Urothelium cell line (cell line): ENCODE measurements at places on chromosomes 12 and 14.

DNA sequence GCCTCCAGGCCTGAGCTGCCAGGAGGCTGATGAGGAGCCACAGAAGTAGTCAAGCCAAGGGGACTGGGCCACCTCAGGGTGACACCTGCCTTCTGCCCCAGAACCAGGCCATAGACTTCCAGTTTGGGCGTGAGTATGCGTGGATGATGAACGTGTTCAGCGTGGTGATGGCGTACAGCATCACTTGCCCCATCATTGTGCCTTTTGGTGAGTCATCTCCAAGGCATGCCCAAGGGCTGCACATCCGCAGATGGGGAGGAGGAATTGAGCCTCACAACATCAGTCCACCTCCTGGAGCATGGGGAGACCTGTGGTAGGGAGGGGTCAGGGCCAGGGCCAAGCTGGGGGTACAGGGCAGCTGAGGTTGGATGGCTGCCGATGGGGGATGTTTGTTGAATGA lies 22.3 kb downstream of the NGB start:
- peak; percentile 75 for DNase-seq

GRCh38 chr12:2613326-2614073 lies 181.3 kb upstream of the FKBP4 start:
- DNase-seq, result peak; percentile 85

DNA sequence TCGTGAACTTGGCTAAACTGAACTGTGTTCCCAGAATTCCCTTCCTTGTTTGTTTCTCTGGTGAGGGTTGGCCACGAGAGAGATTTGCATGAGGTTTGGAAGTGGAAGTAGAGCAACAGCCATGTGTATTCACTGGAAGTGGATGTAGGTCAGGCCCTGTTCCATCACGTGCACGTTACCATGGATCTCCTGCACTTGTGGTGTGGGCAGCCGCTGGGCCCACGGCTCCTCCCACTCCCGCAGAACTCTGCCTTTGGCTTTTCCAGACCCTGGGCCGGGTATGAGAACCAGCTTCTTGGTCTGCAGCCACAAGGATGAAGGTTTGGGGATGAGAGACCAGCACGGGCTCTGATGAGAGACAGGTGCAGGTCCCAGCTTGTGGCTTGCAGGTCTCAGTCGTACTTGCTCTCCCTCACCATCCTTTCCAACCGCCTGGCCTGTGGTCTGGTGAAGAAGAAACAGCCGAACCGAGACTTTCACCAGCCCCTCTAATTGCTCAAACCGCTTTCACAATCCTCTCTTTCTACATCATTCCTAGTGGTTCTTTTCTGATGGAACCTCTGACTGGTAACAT lies 94.9 kb downstream of the DUSP16 start:
- DNase-seq, result no peak

GRCh38 chr14:30443368-30444007 lies 115.5 kb upstream of the G2E3 start:
- no peak for DNase-seq

GRCh38 chr12:3554371-3555115 lies 63.5 kb downstream of the PRMT8 start:
- peak; percentile 29 for DNase-seq

- DNase-seq, result no peak
Observed at GRCh38 chr14:36944307-36945010, 227.9 kb downstream of the SLC25A21 start.

GRCh38 chr12:113359939-113360748 lies 1.8 kb downstream of the PLBD2 start:
- no peak for DNase-seq

DNA sequence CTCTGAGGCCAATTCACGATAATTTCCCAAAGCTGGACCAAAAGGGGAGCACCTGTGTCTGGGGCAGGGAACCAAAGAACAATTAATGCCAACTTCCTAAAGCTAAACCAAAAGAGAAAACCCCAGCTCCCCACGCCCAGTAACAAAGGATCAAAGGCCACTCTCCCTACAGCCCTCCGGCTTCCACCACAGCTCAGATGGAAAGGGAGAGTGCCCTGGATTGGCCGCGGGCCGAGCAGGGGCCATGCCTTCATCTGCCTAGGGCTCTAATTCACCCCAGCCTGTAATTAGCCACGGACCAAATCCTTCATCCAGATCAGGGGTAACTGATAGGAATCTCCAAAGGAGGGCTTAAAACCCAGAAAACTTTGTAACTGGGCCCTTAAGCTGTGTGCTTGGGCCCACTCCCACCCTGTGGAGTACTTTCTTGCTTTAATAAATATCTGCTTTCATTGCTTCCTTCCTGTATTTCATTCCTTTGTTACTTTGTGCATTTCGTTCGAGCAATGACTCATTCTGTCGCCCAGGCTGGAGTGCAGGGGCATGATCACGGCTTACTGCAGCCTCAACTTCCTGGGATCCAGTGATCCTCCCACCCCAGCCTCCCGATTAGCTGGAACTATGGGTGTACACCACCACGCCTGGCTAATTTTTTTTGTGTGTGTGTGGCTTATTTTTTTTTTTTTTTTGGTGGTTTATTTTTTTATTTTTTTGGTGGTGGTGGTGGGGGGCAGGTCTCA lies 65.5 kb upstream of the PPP4R3A start:
- no peak for DNase-seq

DNA sequence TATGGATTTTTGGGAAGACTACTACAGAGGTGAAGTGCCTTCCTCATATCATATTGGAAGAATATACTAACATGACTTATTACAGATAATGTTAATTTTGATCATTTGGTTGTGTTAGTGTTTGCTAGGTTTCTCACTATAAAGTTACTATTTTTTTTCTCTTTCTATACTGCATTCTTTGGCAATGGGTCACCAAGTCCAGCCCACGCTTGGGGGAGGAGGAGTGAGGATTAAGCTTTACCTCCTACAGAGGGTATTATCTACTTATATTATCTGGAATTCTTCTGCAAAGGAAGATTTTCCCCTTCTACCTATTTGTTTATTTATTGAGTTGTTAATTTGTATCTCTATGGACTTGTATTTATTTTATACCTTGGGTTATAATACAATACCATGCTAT lies 31.5 kb downstream of the SCN8A start:
- DNase-seq, result peak; percentile 35

- DNase-seq, result no peak
Observed at GRCh38 chr14:101620821-101621785, 59.8 kb downstream of the DIO3 start.

- DNase-seq, result peak; percentile 45
Observed at GRCh38 chr14:51860825-51861499, 550 bp downstream of the GNG2 start.

- DNase-seq, result no peak
Observed at GRCh38 chr14:64340560-64341196, 46.5 kb upstream of the ESR2 start.

GRCh38 chr12:117023998-117024960 lies 74.9 kb downstream of the TESC start:
- DNase-seq, result no peak

DNA sequence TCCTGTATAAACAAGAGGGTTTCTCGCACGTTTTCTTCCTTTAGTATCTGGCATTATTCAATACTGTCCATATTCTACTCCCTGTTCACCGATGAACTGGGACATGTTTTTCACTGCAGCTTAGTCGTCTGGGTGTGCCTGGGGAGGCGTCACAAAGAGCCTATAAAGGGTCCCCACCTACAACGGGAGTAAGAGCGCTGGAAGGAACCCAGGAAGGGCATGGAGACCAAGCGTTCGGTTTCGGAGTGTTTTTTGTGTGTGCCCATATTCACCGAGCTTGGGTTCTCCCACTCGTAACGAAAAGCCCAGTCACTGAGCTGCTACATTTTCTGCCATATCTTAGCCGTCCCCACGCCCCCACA lies 592 bp upstream of the USP15 start:
- DNase-seq, result peak; percentile 18

- no peak for DNase-seq
Observed at GRCh38 chr12:47114481-47114892, 34.7 kb upstream of the AMIGO2 start.

DNA sequence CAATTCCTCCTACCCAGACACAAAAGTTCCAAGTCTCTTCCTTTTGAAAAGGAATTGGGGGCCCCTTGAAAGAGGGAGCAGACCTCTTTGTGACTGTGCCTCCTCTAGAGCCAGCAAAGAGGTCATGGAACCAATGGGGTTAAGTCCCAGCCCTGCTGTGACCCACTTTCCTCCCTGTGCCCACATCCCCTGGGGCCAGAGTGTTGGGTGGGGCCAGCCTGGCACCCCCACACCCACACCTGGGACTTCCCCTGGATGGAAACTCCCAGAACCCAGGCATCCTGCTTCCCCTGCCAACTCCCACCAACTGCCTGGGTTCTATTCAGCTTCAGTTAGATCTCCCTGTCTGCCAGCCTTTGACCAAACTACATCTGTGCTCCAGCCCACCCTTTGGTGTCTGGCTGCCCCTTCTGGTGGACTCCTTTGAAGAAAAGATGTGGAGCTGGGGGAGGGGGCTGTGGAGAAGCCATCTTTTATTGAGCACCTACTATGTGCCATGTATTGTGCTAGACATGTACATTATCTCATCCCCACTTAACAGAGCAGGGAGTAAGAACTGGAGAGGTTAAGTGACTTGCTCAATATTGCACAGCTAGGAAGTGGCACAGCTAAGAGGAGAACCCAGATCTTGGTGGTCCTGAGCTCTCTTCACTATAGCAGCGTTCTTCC lies 4.6 kb upstream of the RARG start:
- no peak for DNase-seq

- DNase-seq, result no peak
Observed at GRCh38 chr14:65192686-65193085, 90.4 kb upstream of the MAX start.

GRCh38 chr12:57606399-57606798 lies 1.8 kb downstream of the DTX3 start:
- DNase-seq, result no peak

DNA sequence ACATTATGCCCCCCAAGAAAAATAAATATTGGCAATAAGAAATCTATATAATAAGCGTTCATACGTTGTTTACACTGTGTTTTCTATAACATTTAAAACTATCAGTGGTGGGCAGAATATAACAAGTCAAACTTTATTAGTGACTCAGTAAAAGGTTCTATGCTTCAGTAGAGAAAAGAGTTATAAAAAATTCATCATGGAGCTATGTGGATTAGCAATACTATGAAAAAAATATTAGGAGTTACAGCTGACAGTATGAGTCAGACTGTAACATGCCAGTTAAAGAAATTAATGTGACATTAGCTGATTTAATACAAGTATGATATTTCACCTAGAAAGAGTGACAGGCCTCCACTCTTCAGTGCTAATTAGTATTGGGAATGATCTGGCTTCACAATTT lies 125.1 kb upstream of the GARIN6 start:
- no peak for DNase-seq

- DNase-seq, result no peak
Observed at GRCh38 chr12:67520606-67521005, 127.9 kb upstream of the DYRK2 start.

DNA sequence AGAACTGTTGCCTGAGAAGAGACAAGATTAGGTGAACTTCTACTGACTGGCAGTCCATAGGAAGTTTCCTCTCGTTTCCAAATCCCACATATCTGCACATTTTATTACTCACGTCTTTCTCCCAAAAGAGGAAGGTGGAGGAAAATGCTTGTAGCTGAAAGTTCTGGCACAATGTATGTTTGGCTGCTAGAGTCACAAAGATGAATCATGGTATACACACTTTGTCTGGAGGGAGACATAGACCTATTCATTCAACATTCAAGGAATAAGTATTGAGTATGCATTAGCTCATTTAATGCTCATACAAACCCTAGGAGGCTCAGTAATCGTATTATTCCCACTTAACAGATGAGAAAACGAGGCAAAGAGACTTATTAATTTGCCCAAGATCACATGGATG lies 291.8 kb downstream of the FOXN3 start:
- no peak for DNase-seq

DNA sequence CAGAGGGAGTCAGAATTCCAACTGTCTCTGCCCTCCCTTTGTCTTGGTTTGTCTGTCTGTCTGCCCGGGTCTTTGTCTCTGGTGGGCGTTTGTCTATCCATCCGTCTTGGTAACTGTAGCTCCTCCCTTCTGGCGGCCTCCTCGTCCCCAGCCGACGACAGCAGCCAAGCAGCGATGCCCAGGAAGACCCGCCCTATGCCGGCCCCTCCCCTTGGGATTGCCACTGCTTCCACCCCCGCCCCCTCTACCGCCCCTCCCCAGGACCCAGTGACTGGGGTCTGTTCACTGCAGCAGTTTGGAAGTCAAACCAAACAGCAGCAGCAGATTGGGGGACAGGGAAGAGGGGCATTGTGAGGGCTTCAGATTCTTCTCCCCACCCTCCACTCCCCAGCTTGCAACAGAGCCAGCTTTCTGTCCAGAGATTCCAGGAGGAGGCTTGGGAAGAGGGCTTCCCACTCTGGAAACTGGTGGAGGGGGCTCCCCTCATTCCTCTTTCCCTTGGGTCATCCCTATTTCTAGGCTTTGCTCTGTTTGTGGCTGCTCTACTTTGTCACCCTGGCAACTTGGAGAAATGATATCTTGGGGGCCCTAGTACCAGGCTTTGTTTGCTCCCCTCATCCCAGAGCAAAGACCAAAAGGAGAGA lies 2.4 kb upstream of the RARG start:
- no peak for DNase-seq

DNA sequence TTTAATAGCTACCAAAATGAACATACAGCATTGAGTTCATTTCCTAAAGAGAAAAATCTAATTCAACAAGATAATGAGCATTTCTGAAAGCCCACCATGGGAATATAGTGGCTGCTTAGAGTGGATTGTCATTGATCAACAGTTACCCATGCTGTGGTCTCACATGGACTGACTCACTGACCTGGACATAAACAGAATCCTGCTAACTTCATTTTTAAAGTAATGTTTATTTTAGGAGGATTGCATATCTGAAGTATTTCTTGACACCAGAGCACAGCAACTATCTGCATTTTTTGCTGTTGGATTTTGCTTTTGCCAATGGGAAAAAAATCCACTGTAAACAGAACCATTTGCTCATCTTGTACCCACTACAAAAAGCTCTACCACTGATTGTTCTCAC lies 71.7 kb downstream of the KCNC2 start:
- no peak for DNase-seq

GRCh38 chr12:42886160-42886559 lies 296.6 kb upstream of the PRICKLE1 start:
- no peak for DNase-seq

- no peak for DNase-seq
Observed at GRCh38 chr12:19979584-19979983, 388.8 kb upstream of the PDE3A start.

DNA sequence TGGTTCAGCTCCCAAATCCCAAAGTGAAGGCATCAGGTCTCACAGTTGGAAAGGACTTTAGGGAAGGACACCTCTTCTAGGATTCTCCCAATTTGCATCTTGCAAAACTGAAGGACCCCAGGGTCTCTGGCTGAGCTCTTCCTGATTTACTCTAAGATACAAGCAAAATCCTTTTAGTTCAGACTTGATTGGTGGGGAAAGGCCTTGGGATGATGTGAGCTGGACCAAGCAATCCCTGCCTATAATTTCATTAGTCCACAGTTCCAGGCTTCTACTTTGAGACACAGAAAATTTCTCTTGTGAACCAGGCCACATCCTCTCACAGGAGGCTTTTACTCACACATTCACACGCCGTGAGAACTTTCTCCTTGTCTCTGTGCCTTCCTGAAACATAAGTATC lies 23.6 kb upstream of the VWF start:
- DNase-seq, result no peak
